ENCODE measurements at places on chromosomes 7 and 10. TPM values are rescaled to one million over a fixed set of nuclear protein-coding genes. Genes with fewer than 3 reads are reported as not detected.
A peak's percentile ranks its signal among the peaks of the same experiment; 100 is the strongest.

The FAM237B gene
- total RNA-seq: not detected

The SCRN1 gene
- 63.9 TPM for total RNA-seq

The GDI2 gene
- 205 TPM for total RNA-seq

The VWDE gene
- 1.7 TPM for total RNA-seq

The GBX1 gene
- total RNA-seq: not detected

The IKZF1 gene
- total RNA-seq: 17.4 TPM

The PLXDC2 gene
- 92.0 TPM for total RNA-seq

The ZDHHC6 gene
- total RNA-seq: 34.2 TPM

The GJD4 gene
- not detected for total RNA-seq

The CTAGE8 gene
- 3.1 TPM for total RNA-seq

The GIMAP6 gene
- total RNA-seq: 20.5 TPM

The WDFY4 gene
- total RNA-seq: 8.7 TPM

DNA sequence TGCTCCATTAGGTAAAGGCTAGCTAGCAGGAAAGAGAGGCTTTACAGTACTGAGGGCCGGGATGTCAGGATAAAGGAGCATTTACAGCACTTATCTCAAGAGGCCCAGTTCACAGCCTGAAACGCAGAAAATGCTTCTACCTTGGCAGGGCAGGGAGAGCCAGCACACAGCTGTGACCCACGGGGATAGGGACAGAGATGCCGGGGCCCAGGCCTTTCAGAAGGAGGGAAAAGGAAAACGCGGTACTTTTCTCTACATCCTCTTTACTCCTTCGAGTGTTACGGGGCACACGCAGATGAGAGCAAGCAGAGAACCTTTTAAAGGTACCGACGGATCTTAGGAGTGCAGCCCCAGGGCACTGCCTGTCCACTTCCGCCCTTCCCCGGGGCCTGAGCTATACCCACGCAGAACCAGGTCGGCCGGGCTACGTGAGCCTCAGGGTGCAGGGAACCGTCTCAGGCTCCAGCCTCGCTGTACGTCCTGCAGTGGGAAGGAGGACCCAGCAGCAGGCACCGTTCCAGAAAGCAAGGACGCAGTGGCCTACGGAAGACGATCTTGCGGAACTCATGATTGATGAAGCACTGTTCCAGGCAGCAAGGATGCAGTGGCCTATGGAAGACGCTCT lies 232.3 kb downstream of the ELFN1 start:
- DNase-seq: no peak

GRCh38 chr7:47049234-47049774 lies 532.6 kb downstream of the TNS3 start:
- DNase-seq: no peak

DNA sequence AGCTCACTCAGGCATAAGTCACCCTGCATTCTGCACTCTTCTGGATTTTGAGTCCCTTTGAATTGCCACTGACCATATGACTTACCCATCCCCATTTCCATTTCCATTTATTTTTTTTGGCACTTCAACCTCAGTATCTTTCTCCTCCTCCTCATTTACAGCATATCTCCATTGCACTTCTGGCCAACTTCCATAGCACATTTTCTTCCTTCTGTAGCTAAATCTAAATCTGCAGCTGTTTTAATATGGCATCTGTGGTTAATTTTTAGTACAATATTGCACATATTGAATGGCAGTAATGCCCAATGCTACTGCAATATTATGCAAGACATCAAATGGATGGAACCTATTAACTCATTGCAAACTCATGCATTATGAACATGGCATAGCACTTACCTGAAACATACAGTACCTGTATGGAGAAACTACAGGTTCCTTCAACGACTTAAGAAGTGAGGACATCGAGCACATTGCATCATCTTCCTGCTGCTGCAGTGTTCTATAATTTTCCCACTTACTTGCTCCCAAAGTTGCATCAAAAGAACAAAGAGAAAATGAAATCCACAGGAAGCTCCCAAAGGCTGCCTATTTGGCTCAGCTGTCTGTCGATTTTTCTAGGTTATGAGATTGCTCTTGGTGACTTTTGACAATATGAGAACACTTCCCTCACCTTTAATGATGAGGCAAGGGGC lies 55.7 kb downstream of the LRRTM3 start:
- DNase-seq: no peak

GRCh38 chr7:136853654-136854053 lies 14.8 kb upstream of the CHRM2 start:
- no peak for DNase-seq

DNA sequence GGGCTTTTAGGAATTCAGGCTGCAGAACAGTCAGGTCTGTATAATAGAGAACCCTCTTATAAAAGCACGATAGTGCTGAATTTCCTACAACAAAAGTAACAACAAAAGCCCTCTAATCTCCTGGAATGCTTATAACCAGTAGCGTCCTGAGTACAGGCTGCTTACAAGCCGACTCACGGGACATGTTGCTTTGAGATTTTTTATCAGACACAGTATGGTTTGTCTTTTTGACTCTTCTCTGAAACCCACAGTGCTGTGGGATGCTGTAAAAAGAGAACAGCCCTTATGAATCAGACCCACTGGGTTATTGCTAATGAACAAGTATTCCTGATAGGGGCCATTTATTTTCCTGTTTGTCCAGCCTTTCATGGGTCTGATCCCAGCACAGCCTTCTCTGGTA lies 59.4 kb downstream of the PLPP4 start:
- no peak for DNase-seq

- DNase-seq: no peak
These were observed 161.7 kb downstream of the AKR1D1 start for GRCh38 chr7:138237995-138238394.

- no peak for DNase-seq
These were observed 26.2 kb downstream of the DPY19L1 start for GRCh38 chr7:35011085-35011484.

- no peak for DNase-seq
These were observed 52.8 kb upstream of the ENO4 start for GRCh38 chr10:116796469-116796868.

DNA sequence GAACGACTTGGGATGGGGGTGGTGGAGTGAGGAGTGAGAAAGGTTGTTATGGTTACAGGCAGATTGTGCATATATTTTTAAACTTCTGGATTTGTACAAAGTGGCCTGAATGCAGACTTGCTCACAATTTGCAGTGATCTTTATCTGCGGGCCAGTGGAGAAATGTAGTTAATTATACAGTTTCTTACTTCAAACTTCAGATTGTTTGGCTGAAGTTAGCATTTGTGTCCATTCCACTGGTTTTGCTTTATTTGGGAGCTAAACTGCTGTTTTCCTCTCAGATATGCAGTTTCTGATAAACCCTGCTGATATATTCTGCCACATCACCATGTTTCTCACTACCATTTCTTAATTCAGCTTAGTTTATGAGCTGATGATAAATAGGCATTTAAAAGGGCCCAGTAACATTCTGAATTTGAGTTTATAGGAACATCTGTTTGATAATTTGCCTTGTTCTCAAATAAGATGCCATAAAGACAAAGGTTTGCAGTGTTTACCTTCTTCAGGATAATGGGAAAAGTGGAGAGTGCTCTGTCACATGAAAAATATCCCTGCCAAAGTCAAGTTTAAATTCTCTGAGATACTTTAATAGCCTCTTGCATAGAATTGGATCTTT lies 170.1 kb downstream of the ST7 start:
- DNase-seq: no peak

DNA sequence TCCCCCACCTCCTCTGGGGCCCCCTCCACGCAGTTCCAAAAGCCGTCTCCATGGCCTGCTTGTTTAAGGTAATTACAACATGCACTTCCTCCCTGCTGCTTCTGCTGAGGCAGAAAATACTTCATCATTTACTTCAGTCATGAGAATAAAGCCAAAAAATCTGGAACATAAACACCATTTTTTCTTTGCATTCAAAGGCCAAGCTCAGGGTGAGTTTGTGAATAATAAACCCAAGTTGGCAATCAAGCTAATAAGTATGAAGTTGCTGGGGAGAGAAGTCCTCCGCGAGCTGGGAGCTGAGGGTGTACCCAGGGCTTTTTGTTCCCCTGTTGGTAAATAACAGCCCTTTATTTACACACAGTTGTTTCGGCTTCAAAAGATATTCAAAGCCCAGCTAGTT lies 70.5 kb downstream of the FAM204A start:
- DNase-seq: no peak

- DNase-seq: peak; percentile 64
These were observed 105.2 kb downstream of the NEURL1 start for GRCh38 chr10:103598654-103599115.

DNA sequence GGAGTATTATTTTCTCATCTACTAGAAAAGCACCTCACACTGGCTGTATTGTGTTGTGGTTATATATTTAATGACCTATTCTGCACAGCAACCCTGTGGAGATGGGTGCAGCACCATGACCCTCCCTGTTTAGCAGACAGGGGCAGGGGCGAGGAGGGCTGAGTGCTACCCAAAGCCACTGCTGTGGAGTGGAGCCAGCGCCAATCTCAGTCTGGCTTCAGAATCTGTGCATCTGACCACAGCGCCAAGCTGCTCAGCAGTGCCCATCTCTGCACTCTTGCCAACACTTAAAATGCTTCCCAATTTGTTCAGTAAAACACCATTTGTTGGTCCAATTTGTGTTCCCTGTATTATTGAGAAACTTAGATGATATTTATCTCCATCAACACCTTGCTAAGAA lies 239.1 kb downstream of the ZMYND11 start:
- DNase-seq: no peak

DNA sequence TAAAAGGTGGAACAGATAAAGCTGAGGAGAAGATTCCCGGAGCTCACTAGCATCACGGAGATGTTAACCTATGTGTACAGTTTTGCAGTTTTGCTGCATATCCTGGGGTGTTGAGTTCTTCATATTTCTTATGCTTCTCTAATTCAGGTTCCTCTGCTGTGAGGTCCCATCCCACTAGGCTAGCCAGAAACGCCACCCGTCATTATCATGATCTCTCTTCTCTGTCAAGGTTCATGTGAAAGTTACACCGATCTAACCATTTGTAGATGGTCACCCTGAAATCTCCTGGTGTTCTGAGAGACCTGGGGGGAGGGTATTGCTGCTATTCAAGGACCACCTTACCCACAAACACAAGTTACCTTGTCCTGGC lies 136.3 kb downstream of the CCDC71L start:
- DNase-seq: no peak

DNA sequence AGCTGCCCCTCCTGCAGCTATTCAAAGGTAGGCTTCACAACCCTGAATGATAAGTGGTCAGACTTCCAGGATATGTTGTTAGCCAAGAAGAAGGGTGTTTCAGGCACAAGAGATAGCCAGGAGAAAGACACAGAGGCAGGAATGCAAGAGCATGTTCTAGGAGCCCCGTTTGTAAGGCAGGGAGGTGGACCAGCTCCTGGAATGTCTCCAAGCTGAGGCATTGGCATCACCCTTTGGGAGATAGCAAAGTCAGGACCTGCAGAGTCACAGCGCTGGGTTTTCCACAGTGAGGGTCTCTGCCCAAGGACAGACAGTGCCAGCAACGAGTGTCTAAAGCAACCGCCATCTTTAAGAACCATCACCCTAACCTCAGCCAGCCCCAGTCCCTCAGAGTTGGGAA lies 484.5 kb upstream of the ZMIZ1 start:
- DNase-seq: no peak

DNA sequence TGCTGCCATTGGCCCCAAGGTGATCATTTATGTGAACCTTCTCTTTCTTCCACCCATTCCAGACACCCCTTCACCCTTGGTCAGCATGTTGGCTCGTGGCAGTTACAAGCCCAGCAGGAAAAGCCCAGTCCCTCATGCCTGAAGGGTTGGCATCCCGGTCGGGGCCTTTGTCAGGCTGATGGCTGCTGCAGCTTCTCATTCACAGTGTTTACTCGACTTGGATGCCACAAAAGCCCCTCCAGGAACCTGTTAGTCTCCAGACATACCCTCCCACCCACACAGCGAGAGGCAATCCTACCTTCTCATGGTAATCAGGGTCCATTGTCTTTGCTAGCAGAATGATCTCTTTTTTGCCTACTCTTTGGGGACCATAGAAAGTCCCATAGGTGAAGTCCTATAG lies 200.8 kb upstream of the PFKP start:
- DNase-seq: no peak

DNA sequence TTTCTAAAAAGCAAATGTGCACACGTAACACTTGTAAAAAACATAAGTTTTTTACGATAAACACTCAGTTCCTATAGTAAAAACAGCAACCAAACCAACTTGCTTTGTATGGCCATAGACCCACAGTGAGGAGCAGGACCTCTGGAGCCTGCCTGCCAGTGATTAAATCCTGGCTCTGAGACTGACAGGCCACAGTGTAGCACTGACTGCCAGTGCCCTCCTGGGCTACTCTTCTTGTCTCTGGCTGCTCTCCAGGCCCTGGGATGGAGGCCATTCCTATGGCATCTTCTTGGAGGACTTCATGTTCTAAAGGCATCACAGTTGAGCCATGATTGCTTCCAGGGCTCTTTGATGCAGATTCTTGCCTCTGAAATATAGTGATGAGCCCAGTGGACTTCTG lies 22.7 kb upstream of the TMEM254 start:
- no peak for DNase-seq

GRCh38 chr7:136174477-136175125 lies 197.4 kb upstream of the MTPN start:
- no peak for DNase-seq

DNA sequence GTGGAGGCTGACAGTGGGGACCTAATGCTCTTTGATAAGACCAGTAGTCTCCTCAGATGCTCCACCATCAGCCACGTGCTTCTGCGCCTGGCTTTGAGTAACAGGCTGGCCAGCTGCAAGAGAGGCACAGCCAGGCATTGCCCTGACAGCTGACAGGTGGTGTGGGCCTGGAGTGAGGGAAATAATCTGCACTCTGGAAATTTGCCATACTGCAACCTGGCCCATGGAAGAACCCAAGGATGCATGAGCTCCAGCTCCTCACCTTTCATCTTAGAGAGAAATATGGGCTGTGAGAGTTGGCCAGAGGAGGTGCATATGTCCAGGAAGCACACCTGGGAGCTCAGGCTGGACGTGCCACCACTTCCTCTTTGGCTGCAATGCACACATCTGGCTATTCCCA lies 118.9 kb downstream of the PLXDC2 start:
- DNase-seq: no peak

DNA sequence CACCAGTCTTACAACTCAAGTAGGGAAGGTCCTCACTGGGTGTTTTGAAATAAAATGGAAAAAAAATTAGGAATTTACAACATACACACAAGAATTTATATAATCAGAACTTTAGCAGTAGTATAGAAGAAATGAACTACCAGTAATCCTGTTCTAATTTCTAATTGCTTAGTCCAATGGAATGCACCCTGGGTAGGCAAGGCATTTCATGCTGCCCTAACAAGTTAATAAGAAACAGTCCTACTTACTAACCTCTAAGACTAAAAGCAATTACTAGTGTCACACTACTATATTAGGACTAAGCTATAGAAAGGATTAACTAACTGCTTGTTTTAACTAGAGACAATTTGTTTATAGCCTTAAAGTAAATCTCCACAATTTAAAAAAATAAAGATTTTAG lies 158.1 kb downstream of the BTAF1 start:
- no peak for DNase-seq

- DNase-seq: no peak
These were observed 9.0 kb upstream of the FKBP9 start for GRCh38 chr7:32948202-32948601.

GRCh38 chr10:87547734-87548311 lies 43.1 kb downstream of the MINPP1 start:
- DNase-seq: no peak

- no peak for DNase-seq
These were observed 31.5 kb downstream of the CUL1 start for GRCh38 chr7:148729984-148730733.

- no peak for DNase-seq
These were observed 195.0 kb downstream of the PHF14 start for GRCh38 chr7:11168650-11169170.
